A172 (cell line): ENCODE measurements at places on chromosomes 7 and 10. TPM values are rescaled to one million over a fixed set of nuclear protein-coding genes. Genes with fewer than 3 reads are reported as not detected.

The SMO gene
- 28.6 and 31.4 TPM in 2 replicates for total RNA-seq

The UMAD1 gene
- 20.8 and 23.4 TPM in 2 replicates for total RNA-seq

The CLDN4 gene
- total RNA-seq = 31.4 and 35.4 TPM in 2 replicates

The NXPH1 gene
- not detected in 2 replicates for total RNA-seq

The SFTPA2 gene
- total RNA-seq = not detected in 2 replicates

The STAG3 gene
- 2.9 and 9.0 TPM in 2 replicates for total RNA-seq

The SLC25A40 gene
- total RNA-seq = 24.5 and 25.8 TPM in 2 replicates

The OR2A42 gene
- not detected in 2 replicates for total RNA-seq

The NEURL1 gene
- total RNA-seq = 0.17 TPM in 1 of 2 replicates, not detected in the other

The GLI3 gene
- 2.5 and 2.8 TPM in 2 replicates for total RNA-seq

The GNAI1 gene
- 51.4 and 55.1 TPM in 2 replicates for total RNA-seq

The FKBP6 gene
- not detected in 2 replicates for total RNA-seq

The CTAGE4 gene
- not detected in 2 replicates for total RNA-seq

The ZNF804B gene
- total RNA-seq = not detected in 2 replicates

The NKX1-2 gene
- 0.22 TPM in 1 of 2 replicates, not detected in the other for total RNA-seq

The SFTPA1 gene
- total RNA-seq = 1.1 TPM in 1 of 2 replicates, not detected in the other

The CFAP70 gene
- total RNA-seq = 0.36 and 0.72 TPM in 2 replicates
